ENCODE measurements at places on chromosomes 4 and X. TPM values are rescaled to one million over a fixed set of nuclear protein-coding genes. Genes with fewer than 3 reads are reported as not detected.

- DNase-seq, result no peak
Measured at GRCh38 chr4:1850276-1850675, 5.7 kb downstream of the LETM1 start.

GRCh38 chrX:11135564-11136185 lies 24.5 kb downstream of the HCCS start:
- no peak for DNase-seq

Gene DKK2
- total RNA-seq, result 1.2 TPM

Gene DIAPH2
- 17.6 TPM for total RNA-seq

DNA sequence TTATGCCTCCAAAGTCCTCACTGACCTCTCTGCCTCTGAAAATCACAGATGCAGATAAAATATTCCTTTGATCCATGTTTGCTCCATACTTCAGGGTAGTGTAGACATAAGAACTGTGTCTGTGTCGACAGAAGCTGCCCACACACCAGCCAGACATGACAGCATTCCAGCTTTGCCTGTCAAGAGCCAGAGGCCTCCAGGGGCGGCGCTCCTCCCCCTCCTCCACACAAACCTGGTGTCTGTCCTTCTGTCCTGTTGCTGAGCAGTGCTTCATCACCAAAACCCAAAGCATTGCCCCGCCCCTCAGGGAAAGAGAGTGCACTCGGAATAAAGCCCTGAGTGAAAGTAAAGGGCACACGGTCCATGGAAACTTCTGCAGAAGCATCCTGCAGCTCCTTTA lies 379.4 kb downstream of the FBXW7 start:
- DNase-seq, result no peak

DNA sequence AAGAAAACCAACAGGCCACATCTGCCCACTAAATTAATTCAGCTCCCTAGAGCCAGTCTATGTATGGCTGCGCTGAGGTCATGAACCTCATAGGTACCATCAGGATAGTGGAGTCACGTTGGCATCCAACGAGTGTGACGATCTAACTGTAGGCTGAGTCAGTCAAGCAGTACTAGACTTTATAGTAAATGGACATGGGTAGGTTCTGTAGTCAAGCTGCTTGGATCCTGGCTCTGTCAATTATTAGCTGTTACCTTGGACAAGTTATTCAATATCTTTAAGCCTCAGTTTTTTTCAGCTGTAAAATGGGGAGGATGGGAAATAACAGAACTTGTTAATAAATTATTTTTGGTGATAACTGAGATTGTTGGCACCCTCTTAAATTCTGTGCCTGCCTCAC lies 432.4 kb upstream of the RASGEF1B start:
- no peak for DNase-seq

Gene PLAC1
- not detected for total RNA-seq

- no peak for DNase-seq
Measured at GRCh38 chr4:152686452-152687013, 6.7 kb upstream of the TMEM154 start.
